ENCODE measurements at places on chromosomes 12 and 14.

DNA sequence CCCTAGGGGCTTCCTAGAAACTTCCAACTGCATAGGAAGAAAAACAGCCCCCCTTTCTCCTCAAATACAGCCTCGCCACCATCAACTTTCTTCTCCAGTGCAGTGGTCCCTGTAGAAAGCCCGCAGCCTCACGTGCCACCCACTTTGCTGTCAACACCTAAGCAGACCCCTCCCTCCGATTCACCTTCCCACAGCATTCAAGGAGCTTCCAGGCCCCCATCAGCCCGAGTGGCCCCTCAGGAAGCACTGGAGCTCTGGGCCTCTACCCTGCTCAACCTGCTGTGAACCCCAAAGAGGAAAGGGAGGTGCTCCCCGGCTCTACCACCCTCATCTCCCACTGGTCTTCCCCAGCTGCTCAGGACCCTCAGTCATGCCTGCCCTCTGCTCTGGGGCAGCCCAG is 55.0 kb downstream of the RNF34 start:
- no peak for DNase-seq

DNA sequence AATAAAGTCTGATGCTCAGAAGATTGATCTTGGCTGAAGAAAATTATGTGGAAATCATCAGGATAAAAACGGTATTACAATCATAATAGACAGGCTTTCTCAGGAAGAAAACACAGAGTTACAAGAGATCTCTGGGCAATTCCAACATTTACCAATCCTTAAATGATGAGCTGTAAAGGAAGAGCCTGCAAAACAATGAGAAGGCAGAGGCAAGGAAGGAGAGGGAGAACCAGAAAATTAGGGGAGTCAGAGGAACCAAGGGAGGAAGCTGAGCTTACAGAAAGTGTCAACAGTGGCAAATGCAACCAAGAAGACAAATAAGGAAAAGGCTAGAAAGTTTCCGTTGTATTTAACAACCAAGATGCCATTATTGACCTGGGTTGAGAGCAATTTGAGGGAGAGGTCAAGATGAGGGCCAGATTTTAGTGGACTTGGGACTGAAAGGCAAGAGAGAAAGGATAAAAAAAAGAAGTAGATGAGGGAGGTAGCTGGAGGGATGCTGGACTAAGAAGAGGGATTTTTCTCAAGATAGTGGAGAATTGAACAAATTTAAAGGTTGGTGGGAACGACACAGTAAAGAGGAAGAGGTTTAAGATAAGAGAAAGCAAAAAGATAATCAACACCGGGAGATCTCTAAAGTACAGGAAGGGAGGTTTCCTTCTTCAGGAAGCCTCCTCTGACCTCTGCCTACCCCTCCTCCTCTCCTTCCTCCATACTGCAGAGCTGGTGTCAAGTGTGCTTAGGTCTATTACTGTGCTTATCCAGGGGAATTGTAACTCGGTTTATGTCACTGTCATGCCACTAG is 116.9 kb downstream of the DUSP6 start:
- DNase-seq = no peak

DNA sequence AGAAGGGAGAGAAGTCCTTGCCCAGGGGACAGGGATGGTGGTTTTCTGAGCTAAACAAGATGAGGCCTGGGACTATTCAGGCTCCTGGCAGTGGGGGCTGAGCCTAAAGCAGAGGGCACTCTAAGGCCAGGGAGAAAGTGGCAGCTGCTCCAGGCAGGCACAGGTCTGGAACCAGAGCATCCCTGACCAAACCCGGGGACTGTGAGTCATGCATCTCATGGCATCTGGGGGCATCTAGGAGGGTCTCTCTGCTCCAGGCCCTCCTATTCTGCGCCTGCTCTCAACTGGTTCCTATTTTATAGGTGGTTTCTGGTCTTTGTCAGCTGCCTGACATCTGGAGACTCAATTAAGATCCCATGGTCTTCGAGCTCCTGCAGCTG is 11.6 kb downstream of the KRT7 start:
- no peak for DNase-seq

DNA sequence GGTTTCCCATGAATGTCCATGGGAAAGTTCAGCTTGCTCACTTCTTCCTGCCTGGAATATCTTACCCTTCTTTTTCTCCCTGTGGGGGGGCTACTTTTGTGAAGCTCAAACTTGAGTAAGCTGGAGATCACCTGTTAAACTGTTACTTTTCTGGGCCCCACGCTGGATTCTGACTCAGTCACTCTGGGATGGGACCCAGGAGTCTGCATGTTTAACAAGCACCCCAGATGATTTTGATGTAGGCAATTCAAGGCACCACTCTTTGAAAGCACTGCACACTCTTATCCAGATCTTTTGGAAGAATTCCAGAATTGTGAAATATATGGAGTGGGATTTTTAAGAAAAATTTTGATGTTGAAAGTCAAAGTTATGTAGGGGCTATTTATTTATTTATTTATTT is 46.3 kb upstream of the IGF1 start:
- DNase-seq = no peak

DNA sequence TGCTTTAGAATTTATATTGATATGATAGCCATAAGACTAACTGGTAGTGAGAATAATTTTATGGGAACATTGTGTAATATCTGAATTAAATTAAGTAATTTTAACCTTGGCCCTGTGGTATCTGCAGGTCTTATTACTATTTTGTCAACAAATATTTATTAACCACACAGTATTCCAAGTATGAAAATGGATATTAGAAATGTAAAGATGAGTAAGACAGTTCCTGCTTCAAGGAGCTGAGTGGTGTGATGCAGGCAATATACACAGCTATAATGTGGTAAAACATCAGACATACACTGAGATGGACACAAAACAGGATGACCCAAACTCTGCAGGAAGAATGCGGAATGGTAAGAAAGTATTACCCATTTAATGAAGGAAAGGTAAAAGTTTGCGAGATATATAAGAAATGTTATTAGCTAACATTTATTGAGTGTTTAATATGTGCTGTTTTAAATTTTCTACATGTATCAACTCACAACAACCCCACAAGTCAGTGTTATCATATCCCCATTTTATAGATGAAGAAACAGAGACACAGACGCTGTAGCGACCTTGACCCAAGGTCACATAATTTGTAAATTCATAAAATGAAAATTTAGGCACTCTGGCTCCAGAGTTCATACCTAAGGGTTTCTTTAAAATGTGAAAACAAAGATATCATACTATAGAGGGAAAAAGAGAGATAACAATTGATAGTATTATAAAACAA is 12.7 kb downstream of the ABCD2 start:
- DNase-seq = no peak

DNA sequence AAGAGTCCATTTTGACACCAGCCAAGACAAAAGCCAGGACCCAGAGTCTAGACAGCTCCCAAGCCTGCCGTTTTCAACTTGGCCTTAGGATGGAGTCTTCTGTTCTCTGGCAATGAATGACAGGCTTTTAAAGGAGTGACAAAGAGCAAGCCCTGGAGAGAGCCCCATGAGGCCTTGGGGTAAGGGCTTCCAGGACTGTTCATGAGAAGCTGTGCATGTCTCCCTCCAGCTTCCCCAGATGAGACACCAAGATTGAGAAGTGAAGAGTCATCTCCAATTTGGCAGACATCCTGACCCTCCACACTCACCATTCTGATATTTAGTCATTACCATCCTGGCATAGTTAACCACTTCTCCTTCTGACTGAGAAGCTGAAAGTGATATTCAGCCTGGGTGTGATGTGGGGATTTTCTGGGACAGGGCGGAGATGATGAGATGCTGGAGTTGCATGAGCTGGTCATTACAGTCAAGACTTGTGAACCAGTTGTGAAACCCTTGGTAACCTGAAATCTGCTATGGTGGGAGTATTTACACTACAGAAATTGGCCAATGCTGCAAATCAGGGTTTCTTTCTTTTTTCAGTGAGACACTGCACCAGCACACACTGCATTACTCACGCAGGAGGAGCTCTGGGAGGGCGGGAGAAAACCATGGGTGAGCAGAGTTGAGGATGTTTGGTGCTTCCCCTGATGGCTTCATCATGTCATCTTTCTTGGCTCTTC is 77.8 kb downstream of the VCPKMT start:
- DNase-seq = peak; percentile 56

- no peak for DNase-seq
These were observed 592 bp upstream of the KCNK10 start for GRCh38 chr14:88323523-88324199.

DNA sequence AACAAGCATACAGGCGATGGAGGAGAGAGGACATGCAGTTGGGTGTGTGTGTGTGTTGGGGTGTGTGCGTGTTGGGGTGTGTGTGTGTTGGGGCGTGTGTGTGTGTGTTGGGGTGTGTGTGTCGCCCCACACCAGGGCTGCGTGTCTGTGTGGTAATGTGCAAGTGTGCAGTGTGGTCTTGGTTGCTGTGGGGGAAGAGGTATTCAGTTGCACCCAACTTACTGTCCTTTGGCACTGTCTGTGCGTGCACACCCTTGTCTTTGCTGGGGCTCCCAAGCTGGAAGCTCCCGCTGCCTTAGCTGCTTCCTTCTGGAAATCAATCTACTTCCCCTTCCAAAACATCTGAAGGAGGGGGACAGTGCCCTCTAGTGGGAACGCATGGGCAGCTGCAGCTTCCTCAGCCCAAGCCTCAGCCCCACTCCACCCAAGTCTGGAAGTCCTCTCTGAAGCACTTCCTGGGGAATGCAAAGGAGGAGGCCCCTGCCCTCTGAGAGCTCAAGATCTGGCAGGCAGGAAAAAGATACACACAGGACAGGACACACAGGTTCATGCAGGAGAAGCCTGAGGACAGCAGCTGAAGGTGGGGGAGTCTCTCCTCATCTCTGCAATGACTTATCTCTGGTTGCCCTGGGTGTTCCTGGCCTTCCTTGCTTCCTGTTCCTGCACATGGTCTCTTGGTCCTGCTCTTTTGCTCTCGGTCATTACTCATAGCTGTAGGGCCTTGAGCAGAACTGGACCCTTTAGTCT is 13.1 kb downstream of the ASIC1 start:
- DNase-seq = no peak

DNA sequence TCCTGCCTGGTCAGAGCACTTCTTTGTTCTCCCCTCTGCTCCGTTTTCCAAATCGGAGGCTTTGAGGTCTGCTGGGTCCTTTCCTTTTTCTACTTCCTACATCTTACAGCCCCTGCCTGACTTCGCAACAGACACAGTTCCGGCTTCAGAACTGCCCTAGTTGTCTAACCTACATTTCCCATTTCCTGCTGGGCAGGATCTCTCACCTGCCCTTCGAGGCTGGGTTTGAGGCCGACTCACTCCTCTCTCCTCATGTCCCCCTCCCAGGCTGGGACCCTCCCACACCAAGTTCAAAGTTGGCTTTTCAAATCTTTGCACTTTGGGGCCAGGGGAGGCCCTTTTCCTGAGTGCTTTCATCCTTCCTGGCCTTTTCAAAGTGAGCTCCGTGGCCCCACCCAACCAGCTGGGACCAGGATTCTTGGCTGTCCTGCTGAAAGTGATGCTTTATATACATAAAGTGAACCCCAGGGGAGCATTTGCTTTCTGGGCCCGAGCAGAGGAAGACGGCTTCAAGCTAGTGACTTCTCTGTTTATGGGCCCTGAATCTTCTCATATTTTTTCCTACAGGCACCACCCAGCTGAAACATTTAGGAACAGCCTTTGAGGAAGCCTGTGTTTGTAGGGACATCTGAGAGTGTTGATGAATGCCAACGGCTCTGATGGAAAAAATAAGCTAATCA is 281.0 kb upstream of the CRY1 start:
- no peak for DNase-seq

- no peak for DNase-seq
These were observed 256.8 kb upstream of the GARIN6 start for GRCh38 chr12:99390707-99391106.

GRCh38 chr12:4951601-4952000 is 41.9 kb downstream of the KCNA1 start:
- DNase-seq = no peak

GRCh38 chr14:72418806-72419205 is 475.1 kb downstream of the DPF3 start:
- DNase-seq = no peak

- no peak for DNase-seq
These were observed 34.9 kb upstream of the EML1 start for GRCh38 chr14:99758121-99758821.

- no peak for DNase-seq
These were observed 81.7 kb upstream of the CCDC91 start for GRCh38 chr12:28108599-28108998.

GRCh38 chr14:30193845-30194501 is 266.3 kb upstream of the PRKD1 start:
- DNase-seq = no peak

DNA sequence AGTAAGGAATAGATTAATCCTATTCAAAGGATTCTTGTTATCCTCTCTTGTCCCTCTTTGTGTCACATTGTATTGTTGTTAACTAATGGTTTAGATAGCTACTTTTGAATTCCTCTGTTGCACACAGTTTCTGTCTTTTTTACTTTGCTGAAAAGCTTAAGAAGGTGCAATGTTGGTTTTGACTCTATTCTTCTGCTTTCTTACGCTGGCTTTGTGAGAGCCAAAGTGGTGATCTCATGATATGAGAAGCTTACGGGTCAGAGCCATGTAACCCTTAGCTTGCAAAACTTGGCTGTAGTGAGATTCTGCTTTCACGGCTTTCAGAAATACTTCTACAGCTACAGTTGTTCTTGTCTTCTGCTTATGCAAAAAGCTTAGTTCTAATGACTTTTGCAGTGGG is 239.7 kb downstream of the TRHDE start:
- no peak for DNase-seq

DNA sequence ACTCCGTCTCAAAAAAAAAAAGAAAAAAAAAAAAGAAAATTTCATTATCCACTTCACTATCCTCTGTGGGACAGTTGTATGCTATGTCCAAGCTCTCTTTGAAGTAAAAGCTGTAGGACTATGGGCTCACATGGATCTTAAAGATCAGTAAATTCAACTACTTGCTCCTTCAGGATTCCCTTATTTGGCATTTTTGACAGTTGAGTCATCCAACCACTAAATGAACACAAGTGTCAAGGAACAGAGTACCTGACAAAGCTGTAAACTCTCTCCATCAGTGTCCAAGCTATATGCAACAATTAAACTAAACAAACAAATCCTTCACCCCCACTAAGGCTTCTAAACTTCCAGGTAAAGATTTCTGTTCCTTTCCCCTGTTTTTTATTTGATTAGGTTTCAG is 177.0 kb downstream of the CEP128 start:
- no peak for DNase-seq

- DNase-seq = no peak
These were observed 371.0 kb downstream of the FUT8 start for GRCh38 chr14:65783576-65783975.

- no peak for DNase-seq
These were observed 8.4 kb downstream of the OTX2 start for GRCh38 chr14:56801920-56802319.

DNA sequence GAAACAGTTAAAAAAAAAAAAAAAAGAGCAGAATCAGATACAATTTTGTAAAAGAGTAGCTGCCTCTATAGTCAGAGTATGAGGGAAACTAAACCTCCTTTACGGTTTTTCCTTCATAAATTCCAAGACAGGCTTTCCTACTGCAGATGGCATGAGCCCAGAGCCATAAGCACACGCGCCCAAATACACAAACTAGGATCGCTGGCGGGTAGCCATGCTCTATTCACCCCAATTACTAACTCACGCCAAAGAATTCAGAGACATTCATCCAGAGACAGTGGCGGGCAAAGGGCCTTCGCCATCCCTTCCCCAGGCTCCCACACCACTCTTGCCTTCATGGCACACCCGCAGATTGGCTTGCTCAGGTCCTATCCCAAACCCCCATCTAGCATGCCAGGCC is 48.2 kb downstream of the MOK start:
- DNase-seq = no peak
